ENCODE measurements at places on chromosomes 3 and 15.
A peak's percentile ranks its signal among the peaks of the same experiment; 100 is the strongest.

GRCh38 chr15:33074942-33075341, 119.6 kb downstream of the FMN1 start:
- DNase-seq: no peak

DNA sequence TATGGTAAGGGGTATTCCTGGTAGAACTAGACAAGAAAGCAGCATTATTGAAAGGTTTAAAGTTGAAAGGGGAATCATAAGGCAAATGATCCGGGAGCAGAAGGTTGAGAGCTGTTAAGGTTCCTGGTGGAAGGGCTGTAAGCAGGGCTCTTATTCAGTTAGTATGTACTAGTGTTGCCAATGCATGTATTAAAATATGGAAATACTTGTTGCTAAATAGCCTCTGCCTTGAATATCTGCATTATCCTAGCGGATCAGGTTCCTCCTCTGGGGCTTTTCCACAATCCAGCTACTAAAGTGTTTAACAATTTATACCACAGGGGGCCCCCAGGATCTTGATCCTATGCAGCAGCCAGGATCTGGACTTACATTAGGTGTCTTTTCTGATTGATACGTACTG, 7.3 kb upstream of the COPB2 start:
- DNase-seq: no peak

- DNase-seq: no peak
These were observed 875.9 kb upstream of the NR2F2 start for GRCh38 chr15:95454403-95455262.

- no peak for DNase-seq
These were observed 3.9 kb upstream of the ATP11B start for GRCh38 chr3:182789371-182789770.

GRCh38 chr15:48781017-48781416, 29.9 kb downstream of the CEP152 start:
- DNase-seq: no peak

DNA sequence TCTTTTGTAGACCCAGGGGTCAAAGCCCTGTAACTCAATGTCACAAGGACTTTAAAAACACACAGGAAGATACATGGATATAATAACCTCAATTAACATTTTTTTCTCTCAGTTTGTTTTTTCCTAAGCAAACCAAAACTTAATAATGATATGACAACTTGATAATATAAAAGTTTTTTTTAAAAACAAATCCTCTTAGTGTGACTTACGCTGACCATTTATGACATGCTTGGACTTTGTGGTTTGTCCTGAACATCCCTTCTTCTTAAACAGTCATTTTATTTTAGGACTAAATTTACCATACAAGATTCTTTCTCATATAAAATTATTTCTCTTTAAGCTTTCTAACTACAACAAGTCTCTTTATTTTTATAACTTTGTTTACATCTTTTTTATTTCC, 25.4 kb upstream of the FAM3D start:
- DNase-seq: no peak

- DNase-seq: no peak
These were observed 403.3 kb upstream of the THBS1 start for GRCh38 chr15:39177561-39177960.

DNA sequence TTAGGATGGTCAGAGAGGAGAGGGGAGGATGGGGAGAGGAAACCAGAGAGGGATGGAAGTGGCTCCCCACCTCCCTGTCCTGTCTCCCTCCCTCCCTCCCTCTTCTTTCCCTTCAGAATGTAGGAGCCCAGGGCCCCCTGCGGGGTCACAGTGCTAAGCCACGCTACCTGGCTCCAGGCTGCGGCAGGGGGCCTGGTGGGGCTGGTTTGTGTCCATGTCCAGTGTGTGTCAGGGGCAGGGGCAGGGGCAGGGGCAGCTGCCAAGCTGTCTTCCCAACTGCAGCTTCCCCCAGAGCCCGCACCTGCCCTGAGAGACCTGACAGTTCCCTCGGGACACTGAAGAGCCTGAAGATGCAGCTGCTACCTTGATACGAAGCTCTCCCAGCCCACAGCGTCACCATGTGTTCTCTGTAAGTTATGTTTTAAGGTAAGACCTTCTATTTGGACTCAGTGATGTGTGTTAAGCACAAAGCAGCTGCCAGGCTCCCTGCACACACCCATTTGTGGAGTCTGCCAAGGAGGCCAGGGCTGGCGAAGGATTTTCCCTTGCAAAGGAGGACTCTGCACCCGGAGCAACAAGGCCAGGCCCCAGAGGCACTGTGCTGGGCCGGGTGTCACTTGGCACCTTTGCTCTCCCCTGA, 121.8 kb upstream of the SMAD3 start:
- DNase-seq: no peak

DNA sequence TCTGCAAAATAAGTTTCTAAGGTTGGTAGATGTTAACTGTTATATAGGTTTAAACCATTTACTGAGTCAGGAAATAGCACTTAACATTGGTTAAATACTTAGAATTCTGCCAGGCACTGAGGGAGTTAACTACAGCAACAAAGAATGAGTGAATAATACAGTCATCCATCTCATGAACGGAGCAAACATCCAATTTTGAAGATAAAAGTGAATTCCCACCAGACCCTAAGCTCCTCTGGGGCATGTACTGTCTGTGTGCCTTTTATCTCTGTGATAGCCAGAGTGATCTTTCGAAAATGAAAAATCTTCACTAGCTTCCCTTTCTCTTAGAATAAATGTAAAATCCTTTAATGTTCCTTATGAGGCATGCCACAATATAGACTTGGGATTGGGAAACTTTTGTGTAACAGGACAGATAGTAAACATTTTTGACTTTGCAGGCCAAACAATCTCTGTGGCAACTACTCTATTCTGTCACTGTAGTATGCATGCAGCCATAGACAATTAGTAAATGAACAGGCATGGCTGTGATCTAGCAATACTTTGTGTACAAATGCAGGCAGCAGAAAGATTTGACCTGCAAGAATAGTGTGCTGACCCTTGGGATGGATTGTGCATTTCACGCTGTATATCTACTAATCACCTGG, 294.5 kb upstream of the LMCD1 start:
- no peak for DNase-seq

DNA sequence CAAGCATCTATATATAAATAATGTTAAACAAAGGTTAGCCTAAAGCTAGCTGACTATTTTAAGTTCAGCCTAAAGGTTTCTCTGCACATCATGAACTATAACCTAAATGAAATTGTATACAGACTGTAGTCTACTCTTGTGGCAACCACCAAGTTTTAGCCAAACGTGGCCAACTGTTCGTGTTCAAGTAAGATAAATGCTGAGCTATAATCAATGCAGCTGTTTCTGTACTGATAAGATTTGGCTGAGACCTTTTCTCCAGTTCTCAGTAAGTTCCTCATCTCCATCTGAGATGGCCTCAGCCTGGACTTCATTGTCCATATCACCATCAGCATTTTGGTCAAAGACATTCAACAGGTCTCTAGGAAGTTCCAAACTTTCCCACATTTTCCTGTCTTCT, 43.7 kb upstream of the IGSF10 start:
- no peak for DNase-seq

DNA sequence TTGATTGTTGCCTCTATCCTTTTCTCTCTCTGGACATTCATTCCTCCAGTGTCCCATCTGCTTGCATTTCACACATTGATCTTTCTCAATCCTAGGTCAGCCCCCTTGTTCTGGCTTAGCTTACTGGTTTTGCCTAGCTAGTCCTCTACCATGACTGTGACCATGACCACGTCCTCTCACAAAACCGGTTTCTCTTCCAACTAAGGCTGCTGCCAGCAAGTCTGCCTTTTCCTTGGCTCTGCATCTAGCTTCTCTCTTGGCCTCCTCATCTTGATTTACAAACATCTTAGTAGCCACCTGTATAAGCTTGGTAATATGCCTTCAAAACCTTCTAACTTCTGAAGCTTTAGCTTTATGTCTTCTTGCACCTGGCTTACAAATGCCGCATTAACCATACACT, 167.2 kb downstream of the STXBP5L start:
- no peak for DNase-seq

GRCh38 chr15:60871152-60871551, 357.9 kb downstream of the RORA start:
- no peak for DNase-seq

DNA sequence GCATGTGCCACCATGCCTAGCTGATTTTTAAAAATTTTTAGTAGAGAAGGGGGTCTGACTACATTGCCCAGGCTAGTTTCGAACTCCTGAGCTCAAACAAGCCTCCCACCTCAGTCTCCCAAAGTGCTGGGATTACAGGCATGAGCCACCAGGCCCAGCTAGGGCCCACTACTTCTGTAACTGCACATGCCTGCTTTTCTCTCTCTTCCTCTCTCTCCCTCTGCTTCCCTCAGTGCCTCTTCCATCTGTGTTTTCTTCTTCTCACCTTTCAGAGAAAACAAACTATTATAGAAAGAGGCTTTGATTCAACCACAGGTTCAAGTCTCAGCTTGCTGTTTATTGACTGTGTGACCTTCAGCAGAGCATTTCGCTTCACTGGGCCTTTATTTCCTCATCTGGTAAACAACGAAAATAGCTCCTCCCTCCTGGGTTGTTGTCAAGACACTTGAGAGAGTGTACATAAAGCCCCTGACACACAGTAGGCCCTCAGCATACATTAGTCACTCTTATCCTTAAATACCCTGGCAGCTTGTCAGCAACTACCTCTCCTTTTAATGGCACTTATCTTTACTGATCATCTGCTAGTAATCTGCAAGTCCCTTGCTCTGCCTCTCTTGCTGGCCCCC, 10.2 kb downstream of the TADA3 start:
- no peak for DNase-seq

GRCh38 chr15:94703596-94703995, 472.2 kb downstream of the MCTP2 start:
- DNase-seq: no peak

DNA sequence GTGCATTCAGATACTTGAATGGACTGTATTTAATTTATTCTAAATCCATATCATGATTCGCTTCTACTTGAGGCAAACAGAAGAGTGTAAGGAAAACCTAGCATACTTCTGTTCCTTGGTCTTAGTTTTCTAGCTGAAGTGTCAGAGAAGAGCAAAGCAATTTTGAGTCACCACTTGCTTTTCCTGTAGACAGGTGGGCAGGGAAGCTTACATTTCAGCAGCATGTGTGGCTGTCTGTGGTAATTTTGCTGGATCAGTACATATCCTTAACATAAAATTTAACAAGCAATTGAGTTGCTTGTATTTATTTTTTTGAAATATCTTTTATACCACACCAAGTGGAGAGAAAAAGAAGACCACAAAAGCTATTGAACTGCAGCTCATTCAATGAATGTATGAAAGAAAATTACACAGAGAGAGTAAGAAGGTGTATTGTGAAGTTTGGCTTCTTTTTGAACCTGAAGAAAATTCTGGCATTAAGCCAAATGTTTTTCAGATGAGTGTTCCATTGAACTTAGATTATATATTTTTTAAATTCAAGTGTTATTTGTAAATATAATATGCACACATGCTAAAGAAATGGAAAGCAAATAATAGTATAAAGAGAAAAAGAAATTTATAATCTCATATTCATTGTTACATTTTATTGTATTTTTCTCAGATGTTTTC, 747.6 kb downstream of the NAALADL2 start:
- peak; percentile 48 for DNase-seq

GRCh38 chr3:184541886-184542562, 19.6 kb upstream of the EPHB3 start:
- no peak for DNase-seq

GRCh38 chr3:61356685-61357084, 105.4 kb upstream of the FHIT start:
- no peak for DNase-seq

DNA sequence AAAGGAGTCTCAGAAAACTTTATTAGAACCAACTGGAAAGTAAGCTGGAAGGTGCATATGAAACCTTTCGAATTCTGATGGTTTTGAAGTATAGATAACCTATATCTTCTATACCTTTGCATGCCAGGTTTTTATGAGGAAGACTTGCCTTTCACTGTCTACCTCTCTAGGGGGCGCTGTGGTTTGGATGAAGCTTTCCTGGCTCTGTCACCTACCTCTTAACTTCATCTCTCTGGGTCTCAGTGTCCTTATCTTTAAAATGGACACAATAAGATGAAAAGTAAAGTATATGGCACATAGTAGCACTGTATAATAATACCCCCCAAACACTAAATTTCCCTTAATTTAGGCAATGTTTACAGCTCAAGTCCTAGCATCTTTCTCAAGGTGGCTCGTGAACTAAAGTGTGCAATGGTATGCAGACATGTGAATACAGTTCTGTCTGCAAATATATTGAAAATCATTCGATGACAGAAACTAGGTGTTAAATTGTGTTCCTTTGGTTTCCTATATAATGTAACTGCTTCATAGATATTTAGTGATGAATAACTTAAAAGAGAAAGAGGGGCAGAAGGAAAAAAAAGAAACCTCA, 314.3 kb downstream of the CHST2 start:
- DNase-seq: no peak

DNA sequence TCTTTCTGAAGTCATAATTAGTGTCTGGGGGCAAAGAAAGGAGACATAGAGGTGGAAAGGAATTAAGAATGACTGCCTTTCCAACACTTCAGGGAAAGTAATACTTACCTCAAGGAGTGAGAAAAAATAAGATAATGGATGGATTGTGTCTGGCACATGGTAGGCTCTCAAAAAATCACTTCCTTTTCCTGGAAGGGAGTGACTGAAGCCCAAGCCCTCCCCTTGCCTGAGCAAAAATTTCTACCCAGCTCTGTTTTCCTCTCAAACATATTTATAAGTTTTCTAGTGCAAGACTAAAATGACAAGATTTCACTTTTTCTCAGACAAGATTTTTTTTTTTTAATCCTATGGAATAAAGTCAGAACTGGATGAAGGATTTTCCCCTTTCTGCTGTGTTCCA, 145.0 kb downstream of the IGSF11 start:
- DNase-seq: no peak

- DNase-seq: no peak
These were observed 99.9 kb downstream of the SRGAP3 start for GRCh38 chr3:9149566-9149965.
